Activated T-cell treated with anti-CD3 and anti-CD28 coated beads for 48 hours (primary cell): ENCODE measurements at places on chromosomes 5 and 9.

DNA sequence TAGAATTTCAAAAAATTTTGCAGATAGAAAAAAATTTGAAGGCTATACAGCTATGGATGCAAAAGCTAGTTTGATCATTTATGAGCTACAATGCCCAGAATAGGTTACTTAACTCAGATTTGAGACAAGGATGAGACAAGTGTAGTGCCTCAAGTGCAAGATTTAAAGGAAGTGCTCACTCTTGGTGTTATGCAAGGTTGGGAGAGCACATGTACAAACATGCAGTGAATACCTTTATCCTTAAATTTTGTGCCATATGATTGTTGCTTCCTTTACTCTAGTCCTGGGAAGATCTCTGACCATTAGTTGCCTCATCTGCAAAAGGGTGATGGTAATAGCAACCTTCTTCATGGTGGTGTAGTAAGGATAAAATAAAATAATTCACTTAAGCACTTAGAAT lies 31.7 kb upstream of the PPP2R2B start:
- no peak for DNase-seq

DNA sequence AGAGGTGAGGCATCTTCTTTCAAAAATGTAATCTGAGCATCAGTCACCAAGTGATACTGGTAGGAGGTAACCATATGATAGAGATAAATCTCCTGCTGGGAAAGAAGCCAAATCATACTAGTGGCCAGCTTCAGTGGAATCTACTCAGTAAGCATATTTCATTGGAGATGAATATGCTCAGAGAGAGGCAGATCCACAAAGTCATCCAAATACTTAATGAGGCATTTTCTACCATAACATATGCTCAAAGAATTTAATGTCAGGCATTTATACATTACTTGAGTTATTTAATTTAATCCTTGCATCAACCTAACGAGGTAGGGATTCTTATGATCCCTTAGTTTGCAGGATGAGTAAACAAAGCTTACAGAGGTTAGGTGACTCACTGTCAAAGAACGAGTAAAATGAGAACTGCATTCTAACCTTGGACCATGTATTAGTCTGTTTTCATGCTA lies 50.9 kb upstream of the DMRTA1 start:
- no peak for DNase-seq

DNA sequence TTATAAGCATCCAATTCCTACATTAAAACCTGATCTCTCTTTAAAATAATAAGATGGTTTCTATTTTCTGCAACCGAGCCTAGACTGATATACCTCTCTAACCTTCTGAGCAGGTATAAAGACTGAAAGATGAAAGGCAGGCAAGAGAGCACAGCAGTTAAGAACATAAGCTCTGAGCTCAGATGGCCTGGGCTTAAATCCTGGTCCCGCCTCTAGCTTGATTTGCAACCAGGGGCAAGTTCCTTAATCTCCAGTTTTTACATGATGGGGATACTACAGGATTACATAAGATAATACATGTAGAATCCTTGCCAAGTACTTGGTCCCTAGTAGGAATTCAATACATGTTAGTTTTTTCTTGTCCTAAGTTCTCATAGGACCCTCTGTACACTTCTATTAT lies 33.9 kb downstream of the SLC24A2 start:
- no peak for DNase-seq

- DNase-seq, result no peak
These were observed 71.9 kb downstream of the UBAP1 start for GRCh38 chr9:34250721-34251120.

GRCh38 chr5:178668579-178668978 lies 41.7 kb upstream of the CLK4 start:
- no peak for DNase-seq

GRCh38 chr5:39015743-39016586 lies 58.2 kb downstream of the RICTOR start:
- DNase-seq, result no peak

DNA sequence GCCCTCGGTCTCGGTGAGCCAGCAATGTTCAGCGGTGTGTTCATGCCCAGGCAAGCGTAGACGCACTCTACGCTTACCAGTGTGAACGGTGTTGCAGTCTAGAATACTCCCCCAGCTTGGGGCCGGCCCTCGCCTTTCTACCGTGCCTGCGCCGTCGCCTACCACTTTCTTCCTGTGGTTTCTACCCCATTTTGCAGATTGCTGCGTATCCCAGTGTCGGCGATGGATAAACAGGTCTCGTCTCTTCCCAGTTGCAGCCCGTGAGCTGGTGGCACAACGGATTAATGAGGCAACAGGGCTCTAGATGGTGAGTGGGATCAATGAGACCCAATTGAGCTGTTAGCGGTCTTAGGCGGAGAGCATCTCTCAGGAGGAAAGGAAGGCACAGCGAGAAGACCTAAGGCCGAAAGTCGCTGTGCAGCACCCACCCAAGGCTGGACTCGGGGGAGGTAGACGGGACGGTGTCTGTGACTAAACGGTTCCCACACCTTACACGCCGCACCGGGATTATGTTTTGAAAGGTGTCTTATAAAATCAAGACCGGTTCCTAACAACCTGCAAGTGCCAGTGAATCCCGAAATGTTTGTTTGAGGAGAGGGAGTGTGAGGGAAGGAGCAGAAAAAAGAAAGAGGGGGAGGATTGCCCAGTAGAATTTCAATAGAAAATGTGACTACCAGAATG lies 5.8 kb downstream of the OTP start:
- DNase-seq, result no peak

DNA sequence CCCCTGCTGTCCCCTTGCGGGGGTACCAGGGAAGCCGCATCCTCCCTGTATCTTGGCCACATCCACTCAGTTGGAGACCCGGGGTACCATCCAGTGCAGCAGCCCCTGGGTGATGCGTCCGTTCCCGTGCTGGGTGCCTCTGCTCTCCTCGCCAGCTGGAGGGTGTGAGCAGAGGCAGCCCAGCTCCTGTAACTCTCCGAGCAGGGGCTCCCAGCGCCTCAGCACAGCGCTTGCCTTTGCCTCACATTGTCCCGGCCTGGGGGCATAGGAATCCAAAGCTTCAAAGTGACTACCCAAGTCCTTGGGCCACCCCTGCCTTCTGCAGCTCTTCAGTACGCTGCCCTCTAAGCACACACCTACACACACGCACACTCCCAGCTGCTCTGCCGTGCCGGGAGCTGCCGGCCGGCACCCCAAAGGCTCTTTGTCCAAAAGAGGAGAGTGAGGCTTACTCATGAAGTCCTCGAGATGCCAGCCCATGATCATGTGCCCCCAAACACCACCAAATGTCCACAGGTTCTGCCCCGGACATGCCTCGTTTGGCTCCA lies 733 bp downstream of the ANGPTL2 start:
- DNase-seq, result no peak

DNA sequence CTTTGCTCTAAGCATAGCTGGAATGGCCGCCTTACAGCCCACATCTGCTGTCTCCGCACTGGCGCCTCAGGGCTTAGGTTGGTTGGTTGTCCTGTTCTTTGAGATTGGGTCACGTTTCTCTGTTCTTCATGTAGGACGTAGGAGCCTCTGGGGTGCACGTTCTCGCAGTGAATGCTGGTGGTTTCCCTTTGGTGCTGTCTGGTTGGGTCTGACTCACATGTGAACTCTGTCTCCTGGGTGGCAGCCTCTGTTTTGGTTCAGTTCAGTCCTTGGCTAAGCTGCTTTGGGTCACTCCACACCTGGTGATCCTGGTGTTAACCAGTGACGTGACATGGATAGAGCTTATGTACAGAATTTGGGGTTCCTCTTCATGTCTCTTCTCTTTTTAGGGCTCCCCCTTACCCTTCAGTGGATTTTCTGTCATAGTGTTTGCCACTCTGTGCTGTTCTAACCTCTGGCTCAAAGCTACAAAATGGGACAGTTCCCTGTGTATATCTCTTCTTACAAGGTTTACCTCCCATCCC lies 12.6 kb upstream of the LPCAT1 start:
- peak; percentile 59 for DNase-seq

DNA sequence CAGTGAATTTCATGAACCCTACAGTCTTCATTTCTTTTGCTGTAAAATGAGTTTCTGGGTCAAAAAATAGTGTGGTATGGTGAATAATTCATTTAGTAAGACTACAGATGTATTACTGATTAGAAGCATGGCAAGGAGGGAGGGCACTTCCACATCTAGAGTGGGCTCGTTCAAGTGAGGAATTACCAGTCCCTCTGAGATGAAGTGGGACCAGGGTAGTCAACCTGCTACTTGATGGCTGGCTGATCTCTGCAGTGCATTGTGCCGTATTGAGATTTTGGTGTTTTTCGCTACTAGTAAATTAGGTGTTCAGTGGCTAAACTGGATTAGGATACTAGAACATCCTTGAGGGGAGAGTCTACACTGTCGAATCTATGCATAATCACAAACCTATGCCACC lies 10.8 kb downstream of the CDC37L1 start:
- no peak for DNase-seq

GRCh38 chr9:37408933-37409710 lies 13.4 kb upstream of the GRHPR start:
- peak; percentile 61 for DNase-seq

GRCh38 chr9:101673642-101674041 lies 64.8 kb downstream of the GRIN3A start:
- DNase-seq, result no peak

- DNase-seq, result no peak
These were observed 200.0 kb upstream of the S1PR3 start for GRCh38 chr9:88791105-88791805.

DNA sequence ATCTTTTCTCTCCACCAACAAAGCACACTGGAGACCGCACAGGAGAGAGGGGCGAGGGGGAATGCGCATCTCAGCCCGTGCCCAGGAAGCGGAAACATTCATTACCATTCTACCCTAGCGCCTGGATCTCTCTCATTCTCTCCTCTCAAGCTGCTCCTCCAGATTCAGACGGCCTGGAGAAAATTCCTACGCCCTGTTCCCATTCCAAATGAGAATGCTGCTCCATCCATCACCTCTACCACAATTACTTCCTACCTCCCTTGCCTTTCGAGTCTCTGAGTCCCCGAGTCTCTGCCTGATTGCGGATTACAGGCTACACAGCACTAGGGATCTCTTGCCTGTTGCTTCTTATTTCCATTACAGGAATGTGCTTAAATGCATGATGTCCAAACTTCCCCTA lies 6.7 kb downstream of the DDX31 start:
- no peak for DNase-seq

DNA sequence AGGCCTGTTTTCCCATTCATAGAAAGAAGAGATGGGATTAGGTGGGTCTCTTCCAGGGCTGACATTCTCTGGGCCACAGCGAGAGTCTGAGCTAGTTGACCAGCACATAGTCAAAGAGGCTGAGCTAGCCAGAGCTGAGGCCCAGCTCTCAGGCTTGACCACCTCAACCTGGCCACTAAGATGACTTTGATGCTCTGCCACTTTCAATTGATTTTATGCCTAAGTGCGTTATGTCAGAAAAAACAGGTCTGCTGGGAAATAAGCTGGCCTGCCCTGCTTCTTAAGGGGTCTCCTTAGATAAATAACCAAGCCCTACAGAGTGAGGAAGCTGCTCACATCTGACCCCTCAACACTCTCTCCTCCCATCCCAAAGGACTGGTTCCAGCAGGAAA lies 20.0 kb upstream of the RAB14 start:
- no peak for DNase-seq

DNA sequence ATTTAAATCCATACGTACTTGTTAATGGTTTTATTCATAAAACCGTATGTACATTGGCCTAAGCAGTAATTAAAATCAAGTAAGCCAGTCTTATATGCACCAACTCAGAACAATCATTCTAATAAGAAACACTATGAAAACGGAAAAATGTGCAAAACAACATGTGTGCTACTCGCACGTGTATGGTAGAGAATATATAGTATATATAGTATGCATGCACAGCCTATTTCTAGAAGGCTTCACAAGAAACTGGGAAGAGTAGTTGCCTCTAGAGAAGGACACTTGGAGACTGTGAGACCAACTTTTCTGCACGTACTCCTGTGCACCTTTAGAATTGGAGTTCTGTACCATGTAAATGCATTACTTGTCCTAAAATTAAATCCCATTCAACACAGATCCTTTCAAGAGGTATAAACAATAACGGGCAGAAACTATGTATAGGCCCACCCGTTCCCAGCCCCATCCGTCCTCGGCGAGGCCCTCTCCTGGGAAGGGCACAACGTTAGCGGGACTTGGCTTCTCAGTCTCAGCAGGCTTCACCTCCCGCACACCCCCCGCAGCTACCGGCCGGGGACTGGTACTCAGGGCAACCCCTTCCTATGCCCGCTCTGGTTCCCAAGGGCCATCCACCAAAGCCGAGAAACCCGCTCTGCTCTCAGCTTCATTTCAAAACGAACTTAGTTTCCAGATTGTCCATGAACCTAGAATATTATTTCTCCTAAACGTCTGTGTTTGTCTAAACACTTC lies 2.0 kb downstream of the CDC14B start:
- DNase-seq, result no peak

GRCh38 chr5:117615226-117615625 lies 1040.6 kb upstream of the SEMA6A start:
- DNase-seq, result no peak

DNA sequence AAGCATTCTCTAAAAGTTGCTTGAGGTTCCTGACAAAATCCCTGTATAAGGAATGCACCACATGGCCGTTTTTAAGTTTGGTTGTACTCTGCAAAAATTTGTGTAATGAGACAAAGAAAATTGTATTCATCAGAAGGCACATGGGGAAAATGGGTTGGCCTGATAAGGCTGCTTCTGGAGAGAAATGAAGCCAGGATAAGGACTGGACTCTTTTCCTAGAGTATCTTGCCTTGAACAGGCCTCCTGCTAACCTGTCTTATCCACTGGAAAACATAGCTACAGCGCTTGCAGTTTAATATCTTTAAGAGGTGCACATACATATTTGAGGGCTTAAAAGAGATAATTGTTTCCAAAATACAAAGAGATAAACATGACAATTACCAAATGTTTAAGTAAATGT lies 41.4 kb upstream of the IFNK start:
- DNase-seq, result no peak

DNA sequence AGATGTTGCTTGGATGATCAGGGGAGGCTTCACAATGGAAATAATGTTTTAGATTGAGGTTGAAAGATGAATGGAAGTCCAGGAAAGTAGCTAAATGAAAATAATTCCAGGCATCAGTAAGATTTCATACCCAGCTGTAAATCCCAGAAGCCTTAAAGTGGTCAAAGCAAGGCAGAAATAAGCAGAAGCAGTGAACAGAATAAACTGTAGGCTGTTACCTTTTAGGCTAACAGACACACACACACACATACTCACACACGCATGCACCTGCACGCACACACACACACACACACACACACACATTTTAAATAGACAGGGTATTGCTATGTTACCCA lies 175.3 kb downstream of the WDR70 start:
- DNase-seq, result no peak

DNA sequence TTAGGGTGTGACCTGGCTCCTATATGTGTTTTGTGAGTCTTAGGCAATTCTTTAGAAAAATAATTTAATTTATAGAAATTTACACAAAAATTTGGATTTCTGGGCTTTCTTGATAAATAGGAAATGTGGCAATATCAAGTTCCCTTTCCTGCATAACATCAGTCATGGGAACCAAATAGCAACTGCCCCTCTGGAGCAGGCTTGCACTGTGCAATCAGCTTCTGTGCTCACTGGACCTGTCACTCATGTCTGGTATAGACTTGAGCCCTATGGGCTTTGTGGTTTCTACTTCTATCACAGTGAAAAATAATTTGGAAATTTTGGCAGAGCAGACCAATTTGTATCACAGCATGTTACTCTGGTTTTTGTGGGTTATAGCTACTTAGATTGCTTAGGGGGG lies 131.7 kb downstream of the ADGRV1 start:
- DNase-seq, result no peak
